ENCODE measurements at places on chromosomes 1 and 21.

GRCh38 chr1:170388489-170388888 lies 143.5 kb upstream of the GORAB start:
- DNase-seq, result no peak

DNA sequence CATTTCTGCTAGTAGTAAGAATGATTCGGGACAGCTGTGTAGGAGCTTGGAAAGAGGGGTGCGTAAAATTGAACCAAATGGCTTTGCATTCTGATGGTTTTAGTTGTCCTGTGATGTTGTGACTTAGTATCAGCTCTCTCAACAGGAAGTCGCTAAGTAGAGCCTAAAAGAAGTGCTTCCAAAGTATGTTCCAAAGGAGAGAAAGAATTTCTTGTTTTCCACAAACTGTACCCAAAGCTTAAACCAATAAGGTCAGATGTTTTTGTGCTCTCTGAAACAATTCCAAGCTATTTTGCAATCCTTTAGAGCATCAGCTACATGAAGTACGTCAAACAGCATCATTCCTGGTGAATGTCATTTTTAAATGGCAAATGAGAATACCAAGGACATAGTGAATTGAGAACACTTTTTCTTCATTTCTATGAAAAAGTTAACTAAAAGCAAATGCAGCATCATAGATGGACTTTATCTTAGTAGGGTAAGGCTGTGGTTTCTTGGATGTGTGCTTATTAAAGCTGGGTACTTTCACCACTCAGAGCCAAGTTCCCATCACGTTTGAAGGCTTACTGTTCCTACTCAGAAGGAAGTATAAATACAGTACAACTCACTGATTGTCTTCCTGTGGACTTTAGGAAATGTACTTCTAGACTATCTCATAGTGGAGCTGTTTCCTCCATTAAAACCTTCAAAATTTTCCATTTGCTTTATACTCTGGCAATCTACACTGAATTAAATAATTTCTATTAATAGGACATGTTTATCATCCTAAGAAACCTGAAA lies 148.6 kb downstream of the C1orf21 start:
- no peak for DNase-seq

- DNase-seq, result no peak
These were observed 1294.5 kb upstream of the ADGRL2 start for GRCh38 chr1:80506216-80506615.

GRCh38 chr1:231369282-231369681 lies 31.2 kb downstream of the SPRTN start:
- no peak for DNase-seq

GRCh38 chr1:157968946-157969345 lies 24.5 kb upstream of the KIRREL1 start:
- no peak for DNase-seq

DNA sequence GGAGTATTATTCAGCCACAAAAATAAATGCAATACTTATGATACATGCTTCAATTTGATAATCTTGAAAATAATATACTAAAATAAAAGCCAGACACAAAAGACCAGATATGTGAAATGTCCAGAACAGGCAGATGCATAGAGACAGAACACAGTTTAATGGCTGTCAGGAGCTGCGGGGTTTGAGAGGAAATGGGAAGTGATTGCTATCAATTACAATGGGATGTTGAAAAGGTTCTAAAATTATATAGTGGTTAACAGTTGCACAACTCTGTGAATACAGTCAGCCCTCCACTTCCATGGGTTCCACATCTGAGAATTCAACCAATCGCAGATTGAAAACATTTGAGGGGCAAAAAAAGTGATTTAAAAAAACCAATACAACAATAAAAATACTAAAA lies 54.0 kb downstream of the LTN1 start:
- no peak for DNase-seq

- DNase-seq, result no peak
These were observed 315.6 kb downstream of the NFIA start for GRCh38 chr1:61397935-61398334.

DNA sequence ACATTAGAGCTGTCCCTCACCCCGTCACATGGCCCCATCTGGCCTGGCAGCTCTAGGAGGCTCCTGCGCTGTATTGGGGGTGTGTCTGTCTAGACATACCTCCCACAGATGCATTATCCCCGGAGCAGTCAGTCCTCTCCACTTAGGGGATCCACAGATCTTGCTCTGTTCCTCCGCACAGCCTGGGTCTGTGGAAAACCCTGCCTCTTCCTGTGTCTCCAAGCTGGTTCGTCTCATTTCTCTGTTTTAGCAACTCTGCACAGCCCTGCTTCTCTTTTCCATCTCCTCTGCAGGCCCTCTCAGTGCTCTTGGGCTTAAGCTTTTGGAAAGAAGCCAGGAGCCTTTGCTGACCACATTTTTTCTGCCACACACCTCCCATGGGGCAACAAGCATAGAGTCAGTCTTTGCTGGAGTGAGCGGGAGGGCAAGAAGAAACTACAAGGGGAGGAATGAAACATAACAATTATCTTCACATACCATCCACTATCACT lies 241.5 kb downstream of the FOXD2 start:
- DNase-seq, result no peak

GRCh38 chr1:36479505-36480051 lies 3.1 kb downstream of the CSF3R start:
- DNase-seq, result no peak

DNA sequence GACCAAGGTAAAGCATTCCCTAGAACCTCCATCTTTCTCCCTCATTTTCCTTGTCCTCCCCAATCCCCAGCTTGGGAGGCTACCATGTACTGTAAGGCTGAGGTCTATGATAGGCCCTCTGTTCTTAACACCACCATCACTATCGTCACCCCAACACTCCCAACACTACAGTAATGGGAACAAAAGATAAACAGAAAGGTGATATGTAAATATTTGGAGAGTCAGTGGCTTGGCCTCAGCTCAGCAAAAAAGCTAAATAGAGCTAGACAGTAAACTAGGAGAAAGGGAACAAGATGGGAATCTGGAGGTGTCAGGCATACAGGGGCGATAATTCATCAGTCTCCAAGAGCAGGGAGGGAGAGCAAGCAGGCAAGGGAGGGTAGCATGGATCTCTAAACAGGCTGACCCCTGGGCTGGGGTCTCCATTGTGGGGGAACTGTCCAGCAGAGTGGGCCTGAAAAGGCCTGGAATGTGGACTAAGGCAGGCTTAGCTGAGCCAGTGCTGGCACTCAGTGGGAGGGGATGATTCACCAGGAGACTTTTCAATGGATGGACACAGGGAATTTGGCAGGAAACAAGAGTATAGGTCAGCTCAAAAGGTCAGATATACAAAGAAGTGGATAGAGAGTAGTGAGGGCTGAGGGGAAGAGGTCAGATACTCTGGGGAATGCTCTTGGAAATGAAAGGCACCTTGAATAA lies 6.7 kb downstream of the WNT2B start:
- no peak for DNase-seq

GRCh38 chr1:147388969-147389368 lies 146.5 kb downstream of the CHD1L start:
- no peak for DNase-seq

- no peak for DNase-seq
These were observed 95.1 kb upstream of the F3 start for GRCh38 chr1:94636624-94637023.

- DNase-seq, result no peak
These were observed 4.9 kb downstream of the MNDA start for GRCh38 chr1:158836038-158836437.

DNA sequence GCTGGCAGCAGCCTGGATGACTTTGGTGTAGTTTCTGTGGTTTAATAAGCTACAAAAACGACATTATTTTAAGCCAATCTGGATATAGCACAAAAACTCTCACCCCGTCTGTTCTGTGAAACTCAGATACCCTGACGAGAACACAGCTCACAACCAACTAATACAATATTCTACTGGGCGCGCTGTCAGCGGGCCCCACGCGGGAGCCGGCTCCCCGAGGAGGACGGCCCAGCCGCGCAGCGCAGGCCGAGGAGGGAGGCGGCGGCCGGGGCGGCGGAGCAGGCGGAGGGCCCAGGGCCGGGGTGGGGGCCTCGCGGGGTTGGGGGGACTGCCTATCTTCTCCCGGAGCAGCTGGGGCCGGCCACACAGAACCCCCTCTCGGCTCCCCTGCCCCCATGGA lies 87.2 kb upstream of the POU3F1 start:
- DNase-seq, result no peak

DNA sequence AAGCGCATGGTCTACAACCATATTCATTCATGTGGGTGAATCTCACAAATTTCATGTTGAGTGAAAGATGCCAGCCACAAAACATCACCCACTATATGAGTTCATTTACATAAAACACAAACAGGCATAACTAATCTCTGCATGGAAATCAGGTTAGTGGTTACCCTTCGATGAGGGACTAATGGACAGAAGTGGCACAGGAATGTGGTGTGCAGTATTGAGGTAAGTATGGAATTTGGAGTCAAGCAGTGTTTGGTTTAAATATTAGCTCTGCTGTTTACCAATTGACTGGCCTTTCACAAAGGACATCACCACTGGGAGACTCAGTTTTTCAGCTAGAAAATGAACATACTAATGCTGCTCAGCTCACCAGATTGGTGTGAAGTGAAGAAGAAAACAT lies 24.2 kb downstream of the CCDC185 start:
- no peak for DNase-seq

- no peak for DNase-seq
These were observed 49.9 kb upstream of the GUCA2A start for GRCh38 chr1:42214447-42214871.

- no peak for DNase-seq
These were observed 116.9 kb downstream of the TGFBR3 start for GRCh38 chr1:91768786-91769725.

GRCh38 chr21:45428534-45428933 lies 23.6 kb downstream of the COL18A1 start:
- no peak for DNase-seq

- DNase-seq, result no peak
These were observed 11.6 kb upstream of the TNFSF18 start for GRCh38 chr1:173062150-173062938.

GRCh38 chr1:189859385-189859977 lies 618.2 kb downstream of the BRINP3 start:
- no peak for DNase-seq

- DNase-seq, result no peak
These were observed 8.1 kb downstream of the TDRD5 start for GRCh38 chr1:179599623-179600249.

DNA sequence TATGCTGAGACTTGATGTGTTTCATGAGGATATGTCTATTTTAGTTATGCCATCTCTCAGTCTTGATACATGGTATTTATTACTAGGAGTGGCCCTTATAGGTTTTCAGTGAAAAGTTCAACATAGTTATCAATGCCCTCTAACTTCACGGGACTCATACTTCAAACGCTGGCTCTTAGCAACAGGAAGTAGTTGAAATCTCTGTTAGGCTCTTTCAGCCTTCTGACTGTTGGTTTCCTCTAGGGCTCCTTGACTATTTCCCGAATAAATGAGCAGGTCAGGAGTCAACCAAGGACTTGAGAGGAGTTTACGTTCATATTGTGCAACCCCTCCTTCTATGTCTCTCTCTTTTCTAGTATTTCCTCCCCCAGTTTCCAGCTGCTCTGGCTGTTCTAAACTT lies 141.8 kb downstream of the RGS7 start:
- no peak for DNase-seq

- no peak for DNase-seq
These were observed 5.9 kb downstream of the RGS16 start for GRCh38 chr1:182598296-182598695.

DNA sequence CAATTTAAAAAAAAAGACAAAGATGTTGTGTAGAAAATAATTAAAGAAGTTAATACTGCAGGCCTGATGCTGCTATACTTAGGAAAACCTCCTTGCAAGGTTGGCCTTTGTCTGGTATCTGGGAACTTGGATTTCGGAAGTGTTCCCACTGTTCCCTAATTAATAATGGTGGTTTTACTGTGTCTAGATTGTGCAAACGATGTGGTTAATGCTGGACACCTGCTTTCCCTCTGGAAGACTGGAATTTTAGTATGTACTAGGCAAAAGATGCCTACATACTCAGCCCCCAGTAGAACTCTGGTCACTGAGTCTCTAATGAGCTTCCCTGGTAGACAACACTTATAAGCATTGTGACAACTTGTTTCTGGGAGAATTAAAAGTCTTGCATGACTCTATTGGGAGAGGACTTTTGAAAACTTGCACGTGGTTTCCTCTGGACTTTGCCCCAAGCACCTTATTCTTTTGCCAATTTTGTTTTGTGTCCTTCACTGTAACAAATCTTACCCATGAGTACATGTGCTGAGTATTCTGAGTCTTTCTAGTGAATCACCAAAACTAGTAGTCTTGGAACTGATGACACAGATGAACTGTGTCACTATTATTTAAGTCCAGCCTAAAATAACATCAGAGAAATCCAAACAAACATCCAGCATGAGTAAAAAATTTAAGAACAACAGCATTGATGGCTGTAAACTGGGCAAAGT lies 40.4 kb downstream of the LIN9 start:
- DNase-seq, result no peak

DNA sequence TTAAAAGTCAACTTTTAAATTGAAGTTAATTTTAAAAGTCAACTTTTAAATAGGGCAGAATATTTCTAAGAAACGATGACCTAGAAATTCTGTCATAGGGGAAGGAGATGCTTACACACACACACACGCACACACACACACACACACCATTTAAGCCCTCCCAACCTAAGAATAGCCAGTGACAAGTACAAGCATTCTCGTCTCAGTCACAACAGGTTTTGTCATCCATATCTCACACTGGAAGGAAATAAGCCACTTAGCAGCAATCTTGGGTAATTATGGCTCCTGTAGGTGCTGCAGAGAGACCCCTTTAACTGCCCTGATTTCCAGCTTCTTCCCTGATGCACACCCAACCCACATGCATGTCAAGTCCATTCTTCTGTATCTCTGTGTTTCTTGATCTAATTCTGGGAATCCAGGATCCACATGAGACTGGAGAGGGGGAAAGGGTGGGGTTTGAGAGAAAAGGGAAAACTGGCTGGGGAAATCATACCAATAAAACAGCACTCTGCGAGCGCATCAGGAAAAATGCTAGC lies 338.1 kb downstream of the PAPPA2 start:
- DNase-seq, result no peak

GRCh38 chr1:151838222-151839081 lies 1.2 kb downstream of the C2CD4D start:
- no peak for DNase-seq

DNA sequence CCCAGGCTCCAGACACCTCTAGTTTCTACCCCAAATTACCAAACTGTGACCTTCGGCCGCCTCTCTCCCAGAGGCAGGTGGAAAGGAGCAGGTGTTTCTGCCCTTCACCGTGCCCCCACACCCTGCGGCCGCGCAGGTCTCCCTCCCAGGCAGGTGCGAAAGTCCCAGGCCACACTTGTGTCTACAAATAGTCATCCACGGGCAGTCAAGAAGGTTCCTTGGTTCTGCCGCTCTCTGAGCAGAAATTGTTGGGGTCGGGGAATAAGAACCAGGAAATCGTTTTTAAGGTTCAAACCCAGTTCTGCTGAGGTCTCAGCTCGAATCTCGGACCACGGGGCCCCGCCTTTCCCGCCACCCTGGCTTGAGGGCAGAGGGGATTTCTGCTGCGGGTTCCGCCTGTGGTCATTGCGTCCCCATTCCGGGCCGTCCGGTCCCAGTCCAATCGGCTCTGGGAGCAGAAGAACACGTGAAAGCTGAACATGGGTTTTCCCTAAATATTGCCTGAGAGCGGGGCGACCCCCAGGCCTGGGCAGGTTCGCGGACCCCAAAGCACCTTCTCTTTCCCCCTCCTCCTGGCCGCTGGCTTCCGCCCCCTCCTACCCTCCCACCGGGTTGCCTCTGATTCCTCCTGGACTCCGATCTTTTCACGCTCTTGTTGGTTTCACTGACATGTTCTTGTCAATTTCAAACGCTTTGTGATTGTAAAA lies 1.2 kb upstream of the ATF3 start:
- DNase-seq, result no peak

- DNase-seq, result no peak
These were observed 49.6 kb downstream of the SLC37A1 start for GRCh38 chr21:42563261-42563660.
